Panc1 (cell line): ENCODE measurements at places on chromosomes 4 and X.
A peak's percentile ranks its signal among the peaks of the same experiment; 100 is the strongest.

DNA sequence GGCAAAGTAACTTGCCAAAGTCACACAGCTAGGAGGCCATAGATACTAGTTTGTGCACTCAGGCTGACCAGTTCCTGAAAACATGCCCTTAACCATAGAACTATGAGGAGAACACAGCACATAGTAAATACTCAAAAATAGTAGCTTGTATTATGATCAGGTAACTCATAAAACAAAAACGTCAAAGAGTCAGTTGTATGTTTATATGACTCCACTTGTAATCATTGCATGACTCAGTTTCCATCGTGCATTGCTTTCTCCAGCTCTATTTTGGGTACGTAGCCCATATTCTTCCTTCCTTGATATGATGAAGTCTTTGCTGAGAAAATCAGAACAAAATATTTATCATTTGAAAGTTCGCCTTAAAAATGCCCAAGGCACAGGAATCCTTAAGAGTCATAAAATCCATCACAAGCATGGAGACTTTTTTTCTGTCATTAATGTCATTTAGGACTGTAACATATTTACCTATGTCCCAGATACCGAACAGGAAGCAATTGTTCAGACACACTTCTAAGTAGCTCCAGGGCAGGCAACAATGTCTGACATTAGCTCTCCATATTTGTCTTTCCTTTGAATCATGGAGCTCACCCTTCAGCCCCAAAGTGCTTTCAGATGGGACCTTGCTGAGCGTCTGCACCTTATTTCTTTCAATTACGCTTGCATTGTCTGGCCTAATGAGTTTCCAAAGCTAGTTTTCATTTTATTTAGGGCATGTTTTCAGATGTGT, 11.2 kb upstream of the MID1 start:
- DNase-seq, result no peak

DNA sequence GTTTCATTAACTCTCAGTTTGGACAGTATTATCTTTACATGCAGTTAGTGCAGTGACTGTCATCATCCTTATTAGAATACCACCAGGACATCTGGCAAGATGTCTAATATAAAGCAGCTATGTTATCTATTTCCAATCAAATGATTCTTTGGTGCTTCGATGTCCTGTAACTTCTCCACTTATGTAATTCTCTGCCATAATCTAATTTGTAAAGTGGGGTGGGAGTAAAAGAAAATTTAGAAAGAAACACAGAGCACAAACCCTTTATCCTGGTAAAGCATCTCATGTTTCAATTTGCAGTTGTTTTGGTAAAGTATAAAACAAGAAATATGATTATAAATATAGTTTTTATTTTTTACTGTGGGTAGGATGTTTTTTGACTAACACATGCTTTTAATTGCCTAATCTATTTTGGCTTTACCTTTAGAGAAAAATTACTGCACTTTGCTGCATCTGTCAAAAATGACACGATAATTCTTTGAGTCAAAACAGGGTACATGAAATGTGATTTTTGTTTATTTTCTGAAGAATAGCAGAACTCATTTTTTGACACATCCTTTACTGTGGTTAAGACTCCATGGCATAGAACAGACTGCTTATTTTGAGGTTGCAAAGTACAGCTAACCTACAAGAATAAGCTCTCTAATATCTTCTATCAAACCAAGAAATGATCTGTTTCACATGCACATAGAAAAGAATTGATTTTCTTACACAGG, 382.9 kb downstream of the RPA4 start:
- no peak for DNase-seq

- peak; percentile 24 for DNase-seq
Measured at GRCh38 chrX:104351173-104351769, 96.5 kb upstream of the ESX1 start.

DNA sequence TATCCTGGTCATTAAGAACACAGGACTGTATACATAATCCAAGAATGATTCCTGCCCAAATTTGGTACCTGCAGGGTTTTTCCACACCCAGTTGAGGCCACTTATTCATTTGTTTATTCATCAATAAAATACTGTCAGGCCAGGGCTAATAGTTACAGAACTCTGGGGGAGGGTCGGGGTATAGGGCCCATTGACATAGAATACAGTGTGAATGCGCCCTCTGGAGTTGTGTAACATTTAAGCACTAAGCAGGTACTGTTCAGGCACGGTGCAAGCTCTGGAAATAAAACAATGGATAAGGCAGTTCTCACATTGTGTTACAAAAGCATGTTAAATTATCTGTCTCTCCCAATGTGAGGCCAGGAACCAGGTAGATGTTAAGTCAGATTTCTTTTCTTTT, 30.8 kb upstream of the LRBA start:
- no peak for DNase-seq

DNA sequence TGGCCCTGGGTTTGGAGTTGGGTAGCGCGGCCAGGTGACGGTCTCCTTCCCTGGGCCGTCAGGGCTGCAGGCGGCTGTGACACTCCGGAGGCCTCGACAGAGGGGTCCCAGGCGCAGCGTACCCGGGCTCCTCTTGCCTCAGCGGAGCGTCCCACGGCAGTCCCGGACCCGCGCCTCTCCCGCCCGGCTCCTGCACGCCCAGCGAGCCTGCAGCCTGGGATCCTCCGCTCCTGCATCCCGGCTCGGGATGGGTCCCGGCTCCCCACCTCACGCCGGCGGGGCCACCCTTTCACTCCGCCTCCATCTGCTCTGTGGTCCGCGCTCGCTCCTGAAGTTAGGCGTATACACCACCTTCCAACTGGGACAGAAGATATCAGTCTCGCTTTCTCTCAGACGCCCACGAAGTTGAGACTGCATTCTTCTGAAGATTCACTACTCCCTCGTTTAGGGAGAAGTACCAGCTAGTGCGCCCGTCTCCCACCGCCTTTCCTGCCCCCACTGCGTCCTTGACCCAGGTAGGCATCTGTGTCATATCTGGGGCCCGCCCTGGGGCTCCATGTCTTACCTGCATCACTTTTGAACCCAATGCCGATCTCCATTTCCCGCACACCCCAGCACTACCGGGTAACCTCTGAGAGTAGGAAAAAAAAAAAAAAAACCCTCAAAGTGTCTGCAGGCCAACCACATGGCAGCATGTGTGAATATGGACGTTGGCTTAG, 32.3 kb upstream of the KDR start:
- DNase-seq, result no peak

DNA sequence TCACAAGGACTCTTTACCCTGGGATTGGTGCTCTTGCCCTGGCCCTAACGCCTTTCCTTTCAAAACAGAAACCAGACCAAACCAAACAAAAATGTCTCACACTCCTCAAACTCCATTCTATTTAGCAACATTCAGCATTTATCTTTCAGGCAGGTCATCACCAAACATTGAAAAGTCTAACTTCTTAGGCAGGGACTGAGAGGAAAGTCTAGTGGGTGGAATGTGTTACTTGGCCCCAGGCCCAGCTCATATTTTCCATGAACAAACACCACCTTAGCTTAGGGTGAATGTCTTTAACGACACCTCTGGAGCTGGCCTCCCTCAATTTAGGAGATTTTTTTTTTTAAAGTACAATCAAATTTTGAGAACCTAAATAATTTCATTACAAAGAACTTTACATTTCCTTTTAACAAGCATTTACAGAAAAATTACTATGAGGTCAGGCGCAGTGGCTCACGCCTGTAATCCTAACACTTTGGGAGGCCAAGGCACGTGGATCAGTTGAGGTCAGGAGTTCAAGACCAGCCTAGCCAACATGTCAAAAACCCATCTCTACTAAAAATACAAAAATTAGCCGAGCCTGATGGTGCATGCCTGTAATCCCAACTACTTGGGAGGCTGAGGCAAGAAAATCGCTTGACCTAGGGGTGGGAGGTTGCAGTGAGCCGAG, 10.2 kb upstream of the N4BP2 start:
- no peak for DNase-seq

GRCh38 chrX:44303119-44303518, 40.4 kb downstream of the EFHC2 start:
- DNase-seq, result no peak

DNA sequence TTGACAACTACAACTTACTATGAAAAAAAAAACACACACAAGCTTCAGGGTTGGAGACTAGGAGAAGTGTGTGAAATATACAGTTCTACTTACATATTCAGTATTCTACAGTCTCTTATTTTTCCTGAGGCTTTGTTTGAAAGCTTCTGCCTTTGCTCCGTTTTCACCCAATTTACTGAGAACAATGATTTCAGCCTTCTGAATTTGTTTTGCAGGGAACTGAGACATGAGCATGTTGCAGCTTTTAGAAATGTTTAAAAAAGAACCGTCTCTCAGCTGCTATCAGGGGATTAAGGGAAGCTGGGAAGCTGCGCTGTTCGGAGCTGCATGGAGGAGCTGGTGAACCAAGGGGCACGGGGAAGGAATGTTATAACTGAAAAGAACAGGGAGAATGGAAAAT, 85.7 kb downstream of the QDPR start:
- no peak for DNase-seq

- DNase-seq, result no peak
Measured at GRCh38 chr4:77699731-77700210, 94.2 kb downstream of the CXCL13 start.

DNA sequence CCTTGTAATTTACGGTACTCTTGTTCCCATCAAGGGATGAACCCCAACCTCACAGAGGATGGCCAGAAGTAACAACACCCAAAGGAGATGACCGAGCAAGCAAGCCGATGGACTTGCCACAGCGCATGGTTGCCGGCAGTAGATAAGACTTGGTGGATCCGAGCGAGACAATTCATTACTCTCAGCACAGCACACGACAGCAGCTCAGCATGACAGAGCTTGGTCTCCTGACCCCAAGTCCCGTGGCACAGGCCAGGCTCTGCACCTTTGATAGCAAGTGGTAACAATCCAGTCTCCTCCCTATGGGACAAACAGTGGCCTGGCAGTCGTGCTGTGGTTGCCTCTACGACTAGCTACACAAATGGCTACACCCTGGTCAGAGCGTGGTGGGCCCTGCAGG, 26.3 kb downstream of the RWDD4 start:
- no peak for DNase-seq

DNA sequence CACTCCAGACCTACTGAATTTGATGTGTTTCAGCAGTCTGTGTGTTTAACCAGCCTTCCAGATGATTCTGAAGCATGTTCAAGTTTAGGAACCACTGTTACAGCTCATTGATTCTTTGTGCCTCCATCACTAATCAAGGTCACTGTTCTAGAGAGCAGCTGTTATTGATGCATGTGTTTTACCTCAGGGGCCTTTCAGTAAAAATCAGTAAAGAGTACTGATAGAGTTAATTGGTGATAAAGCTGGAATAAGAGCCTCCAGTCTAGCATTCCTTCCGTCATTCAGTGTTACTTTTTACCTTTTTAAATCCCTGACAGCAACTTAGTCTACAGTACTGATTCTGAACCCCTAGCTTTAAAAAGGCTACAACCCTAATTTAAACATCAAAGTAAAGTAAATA, 12.9 kb downstream of the CPEB2 start:
- DNase-seq, result no peak

DNA sequence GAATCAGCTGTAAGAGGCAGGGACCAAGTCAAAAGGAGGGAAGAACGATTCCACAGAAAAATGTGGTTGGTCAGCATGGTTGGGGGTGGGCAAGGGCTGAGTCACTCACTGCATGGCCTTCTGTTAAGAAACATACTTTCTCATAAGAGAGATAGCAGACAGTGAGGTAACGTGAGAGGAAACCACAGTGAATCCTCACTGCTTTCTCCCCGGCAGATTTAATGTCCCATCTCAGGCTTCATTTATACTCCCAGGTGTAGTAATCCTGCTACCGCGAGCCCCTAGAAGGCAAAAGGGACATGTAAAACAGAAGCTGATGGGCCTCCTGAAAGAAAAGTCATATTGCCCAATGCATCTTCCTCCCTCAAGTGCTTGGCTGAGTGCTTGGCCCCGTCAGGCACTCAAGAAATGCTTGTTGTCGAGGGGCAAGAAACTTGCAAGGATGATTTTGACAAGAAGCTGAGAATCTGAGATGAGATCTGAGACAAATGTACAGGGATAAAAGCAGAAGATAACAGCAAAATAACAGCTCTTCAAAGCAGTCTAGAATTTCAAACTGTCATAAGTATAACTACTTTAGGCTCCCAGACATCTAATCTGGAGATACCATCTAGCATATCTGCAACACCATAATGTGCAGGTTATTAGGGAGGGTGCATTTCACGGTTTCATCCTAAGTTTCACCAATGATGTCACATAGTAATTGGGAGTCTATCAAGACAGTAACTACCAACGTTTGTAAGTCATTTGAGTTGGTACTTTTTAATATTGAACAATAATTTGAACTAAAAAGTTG, 40.2 kb downstream of the SH3KBP1 start:
- DNase-seq, result no peak

- no peak for DNase-seq
Measured at GRCh38 chrX:116413273-116413672, 23.1 kb upstream of the SLC6A14 start.

- DNase-seq, result no peak
Measured at GRCh38 chrX:67582436-67582835, 38.6 kb downstream of the AR start.

GRCh38 chr4:152572417-152573086, 36.7 kb upstream of the FBXW7 start:
- no peak for DNase-seq

GRCh38 chr4:94351319-94351718, 8.7 kb upstream of the HPGDS start:
- no peak for DNase-seq

DNA sequence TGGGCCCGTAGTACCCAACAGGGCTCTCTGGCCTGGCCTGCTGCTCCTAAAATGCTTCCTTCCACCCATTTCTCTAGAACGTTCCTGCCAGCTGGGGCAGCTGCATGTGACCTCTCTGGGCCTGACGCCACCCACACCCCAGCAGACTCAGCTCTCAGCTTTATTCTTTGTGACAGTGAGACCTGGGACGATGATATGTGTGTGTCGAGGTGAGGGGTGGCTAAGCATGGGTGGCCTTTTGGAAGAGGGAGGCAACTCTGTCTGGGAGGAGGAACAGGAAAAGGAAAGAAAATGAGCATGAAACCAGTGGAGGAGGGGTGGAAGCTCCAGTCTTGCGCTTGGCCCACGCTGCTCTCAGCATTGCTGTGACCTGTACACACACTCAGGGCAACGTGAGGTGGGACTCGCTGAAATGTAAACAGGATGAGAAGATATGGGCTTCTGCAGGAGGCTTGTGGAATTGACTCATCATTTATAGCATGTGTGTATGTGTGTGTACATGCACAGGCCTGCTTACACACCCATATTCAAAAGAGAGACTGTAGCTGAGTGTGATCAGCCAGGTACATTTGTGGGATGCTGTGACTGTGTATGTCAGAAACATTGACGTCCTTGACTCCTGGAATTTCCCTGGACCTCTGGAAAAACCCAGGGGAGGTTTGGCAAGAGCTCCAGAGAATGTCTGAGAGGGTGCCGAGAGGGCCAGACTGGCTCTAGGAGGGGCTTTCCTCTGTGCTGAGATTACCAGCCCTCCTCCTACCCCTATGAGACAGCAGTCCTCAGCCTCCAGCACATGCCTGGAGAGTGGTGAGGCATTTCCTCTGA, 137.9 kb downstream of the PJA1 start:
- no peak for DNase-seq

- DNase-seq, result no peak
Measured at GRCh38 chr4:74873545-74874301, 59.2 kb upstream of the PARM1 start.

GRCh38 chrX:14354521-14354920, 174.8 kb upstream of the GLRA2 start:
- no peak for DNase-seq
